ENCODE measurements at places on chromosomes 3 and 15.

GRCh38 chr15:78364233-78364632 lies 24.1 kb downstream of the CRABP1 start:
- no peak overlapping the region for H3K27ac ChIP-seq
- no peak overlapping the region for H3K4me3 ChIP-seq

DNA sequence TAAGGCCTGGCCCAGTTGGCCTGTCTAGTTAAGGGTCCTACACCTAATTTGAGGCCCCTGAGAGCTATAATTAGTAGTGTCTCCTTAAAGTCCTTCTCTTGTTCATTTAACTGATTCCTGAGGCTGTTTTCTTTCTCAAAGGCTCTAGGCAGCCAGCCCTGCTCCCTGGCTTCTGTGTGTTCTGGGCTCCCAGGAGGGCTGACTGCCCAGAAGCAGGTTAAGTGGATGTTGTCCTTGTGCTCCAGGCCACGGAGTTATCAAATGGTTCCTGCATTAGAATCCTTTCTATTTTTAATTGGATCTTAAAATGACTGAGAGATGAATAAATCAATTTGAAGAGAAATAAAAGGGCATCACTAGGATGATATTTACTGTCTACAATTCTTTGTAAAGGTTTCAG lies 140.0 kb downstream of the SNRK start:
- no peak for DNase-seq
- no peaks in the 10 kb centered on the region for H3K27me3 ChIP-seq
- H3K36me3 ChIP-seq = no peaks in the 10 kb centered on the region
- H3K27ac ChIP-seq = no peak overlapping the region
- H3K4me3 ChIP-seq = no peak overlapping the region

DNA sequence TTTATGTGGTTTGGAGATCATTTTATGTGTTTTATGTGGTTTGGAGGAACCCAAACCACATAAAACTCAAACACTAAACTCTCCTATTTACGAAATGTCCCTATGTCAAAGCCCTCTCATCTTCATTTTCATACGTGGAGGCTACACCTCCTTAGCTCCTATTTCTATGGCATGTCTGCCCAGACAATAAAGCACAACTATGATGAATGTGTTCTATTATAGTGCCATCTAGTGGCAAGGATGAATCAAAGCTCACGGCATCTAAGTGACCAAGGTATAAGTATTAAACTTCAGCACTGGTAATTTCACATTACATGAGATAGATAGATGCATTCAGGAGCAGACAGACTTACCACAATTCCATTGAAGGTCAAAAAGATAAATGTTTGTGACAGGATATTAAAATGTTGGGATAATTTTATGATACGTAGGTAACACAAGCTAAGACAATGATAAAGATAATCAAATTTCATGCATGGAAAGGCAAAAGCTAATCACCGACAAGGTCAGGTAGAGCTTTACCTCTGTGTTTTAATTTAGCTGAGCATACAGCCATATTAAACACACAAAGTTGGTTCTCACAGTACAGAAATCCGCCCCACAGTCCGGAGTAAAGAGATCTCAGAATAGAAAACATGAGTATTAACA lies 130.6 kb upstream of the FHIT start:
- H3K4me3 ChIP-seq = no peak overlapping the region
- H3K4me1 ChIP-seq = no peaks in the 10 kb centered on the region
- no peaks in the 10 kb centered on the region for H3K27me3 ChIP-seq
- H3K36me3 ChIP-seq = no peaks in the 10 kb centered on the region

GRCh38 chr15:41794081-41794480 lies 19.8 kb downstream of the MAPKBP1 start:
- H3K27me3 ChIP-seq = no peaks in the 10 kb centered on the region
- H3K36me3 ChIP-seq = no peaks in the 10 kb centered on the region
- no peak overlapping the region for H3K4me3 ChIP-seq
- no peak overlapping the region for H3K27ac ChIP-seq
